Ureter (tissue), 1 donor: ENCODE measurements at places on chromosomes 11 and 22.

- no peak for DNase-seq
These were observed 444.9 kb upstream of the KIRREL3 start for GRCh38 chr11:127445476-127445875.

DNA sequence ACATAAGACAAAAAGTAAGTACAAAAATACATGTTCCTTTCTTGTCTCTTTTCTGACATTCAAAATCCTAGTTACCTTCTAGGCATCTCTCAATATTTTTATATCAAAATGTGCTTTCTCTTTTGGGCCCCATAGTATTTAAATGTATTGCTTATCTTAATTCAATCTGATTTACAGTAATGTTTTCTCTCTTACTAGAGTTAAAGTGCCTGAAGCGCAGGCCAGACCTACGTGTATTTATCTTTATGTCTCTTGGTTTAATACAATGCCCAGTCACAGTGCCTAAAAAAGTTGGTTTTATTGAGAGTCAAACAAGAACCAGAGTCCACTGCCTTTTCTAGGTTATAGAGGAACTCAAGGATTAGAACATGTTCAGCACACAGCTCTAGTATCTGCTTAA lies 64.3 kb downstream of the FANCF start:
- no peak for DNase-seq

DNA sequence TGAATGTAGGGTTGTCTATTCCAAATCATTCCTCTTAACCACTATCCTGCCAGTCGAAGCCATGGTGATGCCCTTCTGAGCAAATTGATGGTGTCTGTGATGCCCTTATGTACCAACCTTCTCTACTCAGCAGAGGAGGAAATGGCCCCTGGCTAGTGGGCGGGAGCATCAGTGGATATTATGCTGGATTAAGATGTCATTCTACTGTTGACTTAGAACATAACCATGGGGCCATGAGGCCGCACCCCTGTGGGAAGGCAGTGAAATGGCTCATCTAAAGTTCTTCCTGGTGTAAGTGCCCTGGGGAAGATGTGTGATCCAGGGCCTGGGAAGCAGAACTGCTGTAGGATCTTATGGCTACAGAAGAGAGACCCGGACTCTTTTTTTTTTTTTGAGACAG lies 20.7 kb upstream of the P2RY2 start:
- DNase-seq: no peak

DNA sequence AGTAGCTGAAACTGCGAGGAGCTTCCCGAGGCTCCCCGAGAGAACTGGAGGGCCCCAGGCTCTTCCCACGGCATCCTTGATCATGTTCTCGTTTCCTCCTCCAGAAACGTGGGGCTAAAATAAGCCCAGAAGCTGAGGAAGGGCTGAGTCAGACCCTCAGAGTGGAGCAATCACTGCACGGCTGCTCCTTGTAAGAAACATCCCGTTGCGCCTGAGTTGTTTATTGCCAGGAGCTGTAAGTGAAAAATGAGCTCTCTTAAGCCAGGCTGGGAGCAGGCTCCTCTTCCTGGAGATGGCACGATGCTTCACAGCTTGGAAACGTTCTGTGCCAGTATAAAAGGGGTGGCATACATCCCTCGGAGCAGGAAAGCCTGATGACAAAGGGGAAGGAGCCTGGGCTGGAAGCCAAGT lies 47.3 kb upstream of the SYN3 start:
- DNase-seq: no peak

GRCh38 chr11:27646051-27646818 lies 54.0 kb downstream of the BDNF start:
- DNase-seq: no peak

DNA sequence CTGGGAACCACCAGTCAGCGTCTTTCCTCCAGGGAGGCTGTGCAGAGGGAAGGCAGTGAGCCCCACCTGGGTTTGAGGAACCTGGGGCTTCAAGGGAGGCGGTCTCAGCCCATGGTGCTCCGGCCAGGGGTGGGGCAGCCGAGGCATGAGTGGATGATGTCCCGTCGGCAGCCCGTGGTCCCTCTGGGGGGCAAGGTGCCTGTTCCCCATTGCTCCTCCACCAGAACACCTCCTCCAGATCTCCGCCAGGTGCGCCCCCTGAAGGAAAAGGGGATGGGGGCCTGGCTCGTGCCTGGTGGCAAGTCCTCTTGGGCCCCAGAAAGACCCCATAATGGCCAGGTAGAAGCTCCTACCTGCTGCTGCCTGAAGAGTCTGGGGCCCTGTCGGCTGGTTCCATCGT lies 94.1 kb downstream of the KCNQ1 start:
- no peak for DNase-seq

GRCh38 chr22:33542153-33542552 lies 378.1 kb downstream of the LARGE1 start:
- no peak for DNase-seq

GRCh38 chr11:44939673-44940395 lies 10.8 kb downstream of the TP53I11 start:
- no peak for DNase-seq
